Stimulated activated CD4-positive, alpha-beta T cell treated with anti-CD3 and anti-CD28 coated beads, Interleukin-2, amount 100 ng/mL, for 4 hours (primary cell): ENCODE measurements at places on chromosomes 12 and 14.

DNA sequence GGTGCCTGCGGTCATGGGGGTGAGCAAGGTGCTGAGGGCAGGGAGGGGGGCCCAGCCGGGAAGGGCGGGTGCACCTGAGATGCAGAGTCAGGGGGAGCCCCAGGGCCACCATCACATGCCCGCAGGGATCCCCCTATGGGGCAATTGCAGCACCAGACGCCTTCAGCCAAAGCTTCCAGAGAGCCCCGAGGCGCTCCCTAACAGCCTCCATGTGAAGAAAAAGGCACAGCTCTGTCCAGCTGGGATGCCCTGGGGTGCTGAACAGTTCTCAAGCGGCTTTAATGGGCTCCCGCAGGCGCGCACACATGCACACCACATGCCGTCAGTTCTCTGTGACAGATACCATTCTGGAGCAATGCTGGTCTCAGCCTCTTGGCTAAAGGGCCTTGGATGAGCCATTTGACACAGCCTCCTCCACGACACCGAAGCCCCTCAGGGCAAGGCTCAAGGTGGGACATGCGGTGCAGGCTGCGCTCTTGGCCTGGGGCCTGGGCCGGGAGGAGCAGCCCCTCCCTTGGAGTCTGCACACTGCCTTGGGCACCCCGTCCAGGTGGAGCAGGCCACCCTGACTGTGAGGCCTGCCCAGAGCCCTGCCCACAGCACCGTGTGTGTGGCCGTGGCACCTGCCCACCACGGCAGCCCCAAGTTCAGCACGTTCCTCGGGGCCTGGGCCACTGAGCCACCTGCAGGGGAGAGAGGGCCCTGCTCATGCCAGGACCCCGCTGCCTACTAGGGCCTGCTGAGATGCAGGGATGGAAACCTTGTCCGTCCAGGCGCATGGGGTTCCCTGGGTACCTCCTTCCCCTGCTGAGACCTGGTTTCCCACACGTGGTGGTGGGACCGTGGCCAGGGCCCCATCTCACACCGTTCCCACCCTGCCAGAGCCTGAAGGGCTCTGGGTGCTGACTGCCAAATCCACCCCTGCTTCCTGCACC lies 7.7 kb downstream of the XRCC3 start:
- no peak for DNase-seq

DNA sequence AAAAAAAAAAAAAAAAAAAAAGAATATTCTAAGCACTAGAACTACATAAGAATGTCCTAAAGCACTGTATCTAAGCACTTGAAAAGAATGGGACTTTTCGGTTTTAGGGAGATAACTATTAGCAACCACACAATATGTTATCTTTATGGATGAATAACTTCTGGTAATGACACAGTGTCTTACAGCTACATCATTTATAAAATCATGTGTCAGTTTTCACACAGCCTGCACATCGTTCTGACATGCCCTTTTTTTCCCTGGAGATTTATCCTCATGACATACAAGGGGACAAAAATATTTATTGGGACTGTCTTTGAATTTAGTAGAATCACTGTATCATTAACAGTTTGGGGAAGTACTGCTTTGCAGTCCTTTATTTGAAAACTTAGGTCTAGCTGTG lies 17.3 kb downstream of the TMEM19 start:
- no peak for DNase-seq

DNA sequence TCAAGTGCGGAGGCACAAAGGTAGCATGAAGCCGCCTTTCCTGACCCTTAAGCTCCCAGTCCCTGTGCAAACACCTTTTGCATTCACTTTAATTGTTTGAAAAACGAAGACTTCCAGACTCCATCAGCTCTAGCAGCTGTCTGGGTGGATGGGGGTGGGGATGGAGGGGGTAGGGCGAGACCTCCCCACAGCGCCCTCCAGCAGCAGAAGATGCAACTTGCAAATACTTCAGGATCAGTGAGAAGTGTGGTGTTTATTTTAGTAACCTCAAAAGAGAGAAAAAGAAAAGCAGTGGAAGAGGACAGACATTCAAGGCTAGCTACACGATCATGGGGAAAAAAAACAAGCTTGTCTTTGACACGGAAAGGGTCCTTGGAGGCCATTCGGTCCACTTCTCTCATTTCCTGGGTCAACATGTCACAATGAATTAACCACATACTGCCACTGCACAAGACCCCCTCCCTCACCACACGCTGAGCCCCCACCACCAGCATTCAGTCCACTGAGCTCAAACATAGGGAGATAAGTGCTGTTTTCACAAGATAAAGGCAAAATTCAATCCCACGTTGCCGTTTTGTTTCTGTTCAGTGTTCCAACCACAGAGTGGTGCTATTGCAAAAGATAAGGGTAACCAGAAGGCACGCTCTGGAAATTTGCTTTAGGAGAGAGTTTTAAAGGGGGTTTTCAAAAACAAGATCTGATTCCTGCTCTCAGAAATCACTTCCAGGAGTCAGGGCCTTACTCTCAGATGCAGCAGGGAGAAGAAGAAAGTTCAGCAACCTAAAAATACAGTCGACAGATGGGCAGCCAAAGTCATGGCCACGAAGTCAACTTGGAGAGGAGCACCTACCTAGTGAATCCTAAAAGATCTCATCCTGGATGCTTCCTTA lies 3.3 kb upstream of the NTF3 start:
- no peak for DNase-seq

GRCh38 chr12:42468341-42468821 lies 121.2 kb downstream of the PRICKLE1 start:
- DNase-seq = no peak

DNA sequence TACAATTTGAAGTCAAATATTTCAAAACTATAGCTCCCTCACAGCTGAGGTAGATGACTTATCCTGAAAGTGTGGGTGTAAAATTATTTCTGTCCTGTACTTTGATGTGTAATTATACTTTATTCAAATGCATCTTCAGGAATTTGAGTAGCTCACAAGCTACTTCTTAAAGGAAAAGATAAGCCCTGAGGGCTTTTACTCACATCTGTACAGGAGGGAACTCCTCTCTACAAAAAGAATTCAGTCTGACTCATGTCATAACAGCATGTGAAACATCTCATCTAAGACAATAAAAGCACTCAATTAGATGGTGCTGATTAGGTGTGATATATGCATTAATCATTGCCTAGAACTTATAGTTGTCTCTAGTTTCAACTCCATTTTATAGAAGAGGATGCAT lies 452.0 kb downstream of the PRKD1 start:
- no peak for DNase-seq

- DNase-seq = no peak
Measured at GRCh38 chr12:44748950-44749468, 127.1 kb downstream of the NELL2 start.

GRCh38 chr12:77578466-77579220 lies 252.1 kb upstream of the NAV3 start:
- no peak for DNase-seq

- no peak for DNase-seq
Measured at GRCh38 chr12:92058664-92059063, 87.0 kb downstream of the BTG1 start.

- DNase-seq = no peak
Measured at GRCh38 chr14:50795142-50795541, 35.8 kb downstream of the NIN start.

GRCh38 chr12:89072294-89073026 lies 279.8 kb downstream of the DUSP6 start:
- DNase-seq = no peak

DNA sequence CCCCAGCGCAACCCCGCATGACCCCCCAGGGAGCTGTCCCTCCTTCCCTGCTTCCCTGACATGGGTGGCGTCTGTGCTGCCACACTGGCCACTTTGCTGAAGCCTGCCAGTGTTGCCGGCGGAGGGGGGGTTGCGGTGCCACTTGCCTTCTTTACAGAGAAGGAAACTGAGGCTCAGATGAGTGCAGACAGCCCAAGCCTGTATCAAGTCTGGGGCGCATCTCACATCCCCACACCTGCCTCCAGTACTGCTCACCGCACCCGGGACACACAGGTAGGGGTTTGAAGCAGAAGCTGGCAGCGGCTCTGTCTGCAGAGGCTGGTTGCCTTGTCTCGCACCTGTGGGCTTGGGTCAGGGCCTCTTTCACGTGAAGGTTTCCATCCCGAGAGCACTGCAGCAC lies 104.7 kb upstream of the RTL1 start:
- DNase-seq = no peak
